Activated CD4-positive, alpha-beta memory T cell treated with anti-CD3 and anti-CD28 coated beads, Interleukin-2, amount 10 ng/mL, durations not matched to agents 7 days and 5 days (primary cell): ENCODE measurements at places on chromosomes 6 and 20.

DNA sequence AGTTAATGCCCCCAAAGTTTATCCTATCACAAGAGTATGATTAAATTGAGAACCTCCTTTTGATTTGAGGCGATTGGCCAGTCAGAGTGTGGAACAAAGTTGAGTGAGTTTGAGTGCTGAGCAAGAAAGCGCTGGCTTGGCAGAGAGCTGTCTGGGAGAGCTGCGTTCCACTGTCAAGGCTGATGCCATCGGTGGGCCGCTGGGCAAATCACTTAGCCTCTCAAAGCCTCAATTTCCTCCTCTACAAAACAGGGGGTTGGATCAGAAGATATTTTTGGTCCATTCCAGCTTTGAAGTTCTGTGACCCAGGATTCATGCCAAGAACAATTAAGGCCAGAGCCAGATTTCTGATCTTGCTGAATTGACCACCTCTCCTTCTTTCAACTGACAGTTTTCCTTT lies 60.2 kb downstream of the TMEM242 start:
- no peak for DNase-seq

- DNase-seq, result no peak
Measured at GRCh38 chr20:63640086-63640485, 13.1 kb downstream of the STMN3 start.

- no peak for DNase-seq
Measured at GRCh38 chr6:93318121-93318520, 101.2 kb downstream of the EPHA7 start.

- no peak for DNase-seq
Measured at GRCh38 chr6:154731296-154732218, 1.7 kb upstream of the SCAF8 start.

- no peak for DNase-seq
Measured at GRCh38 chr6:3664625-3665041, 86.9 kb downstream of the PXDC1 start.

DNA sequence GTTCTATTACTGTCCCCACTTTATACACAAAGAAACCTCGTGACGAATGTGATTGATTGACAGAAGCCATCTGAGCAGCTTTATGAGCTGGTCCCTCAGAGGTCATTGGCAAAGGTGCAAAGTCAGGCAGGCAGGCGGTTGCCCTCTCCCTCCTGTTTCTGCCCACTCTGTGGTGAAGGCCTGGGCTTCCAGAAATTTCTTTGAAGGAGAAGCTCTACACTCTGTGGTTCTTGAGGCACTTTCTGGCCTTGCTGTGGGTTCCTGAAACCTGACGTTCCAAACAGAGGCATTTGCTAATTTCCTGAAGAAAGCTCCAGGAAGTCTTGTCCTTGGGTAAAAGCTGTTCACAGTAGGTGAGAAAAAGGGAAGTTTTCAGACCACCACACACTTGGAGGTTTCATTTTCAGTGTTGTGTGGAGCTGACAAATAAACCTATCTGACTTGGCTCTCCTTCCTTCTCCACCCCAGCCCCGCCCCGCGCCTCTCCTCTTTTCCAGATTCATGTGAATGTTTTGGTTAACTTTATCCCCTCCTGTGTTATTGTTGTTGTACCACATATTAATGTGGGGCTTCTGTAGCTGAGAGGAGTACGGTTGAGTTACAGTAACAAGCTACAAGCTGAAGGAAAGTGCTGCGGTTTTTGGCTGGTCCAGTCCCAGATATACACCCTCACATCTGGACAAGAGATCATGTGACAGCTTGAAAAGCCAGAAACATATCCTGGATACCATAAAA lies 274.1 kb downstream of the CLIC5 start:
- no peak for DNase-seq

GRCh38 chr20:18057101-18057993 lies at the start of gene OVOL2:
Gene OVOL2 (minus strand): TSS chr20:18057916. CDS start chr20:18057634, 282 bp downstream.
- no peak for DNase-seq

DNA sequence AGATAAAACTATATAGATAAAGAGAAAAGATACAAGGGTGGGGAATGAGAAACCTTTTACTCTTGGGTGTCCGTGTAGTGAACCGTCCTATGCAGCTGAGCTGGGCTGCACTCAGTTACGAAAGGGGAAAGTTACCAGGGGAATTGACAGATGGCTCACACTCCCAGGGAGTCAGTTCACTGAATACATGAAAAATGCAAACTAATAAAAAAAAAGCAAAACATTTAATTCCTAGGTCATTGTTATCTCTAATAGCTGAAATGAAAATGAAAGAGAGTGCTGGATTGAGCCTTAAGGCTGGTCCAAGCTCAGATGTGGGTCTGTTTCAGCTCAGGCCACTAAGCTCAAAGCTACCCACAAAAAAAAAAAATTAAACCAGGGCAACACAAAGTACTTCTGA lies 138.0 kb downstream of the THBS2 start:
- no peak for DNase-seq
